ENCODE measurements at places on chromosomes 1 and 21. TPM values are rescaled to one million over a fixed set of nuclear protein-coding genes. Genes with fewer than 3 reads are reported as not detected.

C1QTNF12 gene
- total RNA-seq, result 4.4 TPM

KLHDC9 gene
- total RNA-seq, result 1.2 TPM

PLEKHN1 gene
- 3.0 TPM for total RNA-seq

AZIN2 gene
- total RNA-seq, result 16.6 TPM

FMO5 gene
- total RNA-seq, result 0.86 TPM

TSPEAR gene
- not detected for total RNA-seq

ALX3 gene
- total RNA-seq, result not detected

SPATA46 gene
- total RNA-seq, result not detected

PGD gene
- 67.3 TPM for total RNA-seq

FAAH gene
- total RNA-seq, result 5.3 TPM

HTR6 gene
- total RNA-seq, result not detected

S100A2 gene
- total RNA-seq, result not detected

AQP10 gene
- total RNA-seq, result not detected

FCMR gene
- 159 TPM for total RNA-seq

RCC2 gene
- 106 TPM for total RNA-seq

HFM1 gene
- total RNA-seq, result not detected

IRF6 gene
- total RNA-seq, result 1.7 TPM

CELA2A gene
- total RNA-seq, result not detected

Measured in activated naive CD8-positive, alpha-beta T cell treated with anti-CD3 and anti-CD28 coated beads, Interleukin-2, amount 10 ng/mL, durations not matched to agents 7 days and 5 days (primary cell).